ENCODE measurements at places on chromosomes 5 and 9.

- DNase-seq = no peak
These were observed 5.3 kb downstream of the GAPT start for GRCh38 chr5:58496488-58496887.

GRCh38 chr9:87088621-87089365 is 141.5 kb upstream of the GAS1 start:
- DNase-seq = no peak

DNA sequence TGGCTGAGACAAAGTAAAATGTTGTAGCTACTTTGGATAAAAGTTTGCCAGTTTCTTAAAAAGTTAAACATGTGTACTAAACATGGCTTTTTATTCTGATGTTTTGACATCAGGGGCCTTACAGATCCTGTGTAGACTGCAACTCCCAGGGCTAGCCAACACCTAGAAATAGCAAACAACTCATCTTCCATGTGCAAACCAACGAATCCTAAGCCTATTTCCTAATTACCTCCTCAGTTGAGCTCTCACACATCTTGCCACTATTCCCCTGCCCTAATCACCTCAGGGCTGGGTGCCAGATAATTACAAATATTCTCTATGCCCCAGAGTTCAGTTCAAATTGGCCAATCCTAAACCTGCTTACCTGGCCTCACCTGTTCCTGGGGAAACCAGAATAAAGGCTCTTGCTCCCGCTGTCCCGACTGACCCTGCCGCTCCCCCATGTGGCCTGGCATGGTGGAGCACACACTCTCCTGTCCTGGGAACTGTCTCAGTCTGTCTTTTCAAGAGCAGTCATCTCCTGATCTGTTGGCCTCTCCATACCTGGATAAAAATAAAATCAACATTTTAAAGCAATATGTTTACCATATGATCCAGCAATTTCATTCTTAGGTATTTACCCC is 37.1 kb upstream of the FAM169A start:
- DNase-seq = no peak

DNA sequence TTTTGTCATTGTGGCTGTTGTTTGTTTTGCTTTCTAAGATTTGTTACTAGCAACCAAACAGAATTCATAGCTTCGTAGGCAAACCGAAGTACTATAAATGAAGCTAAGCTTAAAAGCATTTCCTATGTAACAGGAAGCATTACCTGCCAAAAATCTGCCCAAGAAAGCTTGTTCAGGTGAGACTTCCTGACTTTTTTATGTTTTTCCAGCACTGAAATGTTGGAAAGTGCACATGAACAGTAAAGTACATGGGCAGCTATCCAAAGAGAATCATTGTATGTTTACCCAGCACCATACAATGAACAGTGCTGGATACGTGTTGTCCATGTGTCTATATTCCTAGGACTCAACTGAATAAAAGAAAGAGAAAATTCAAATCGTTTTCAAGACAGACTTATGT is 247.1 kb downstream of the NFIB start:
- no peak for DNase-seq

- DNase-seq = no peak
These were observed 198.1 kb downstream of the LURAP1L start for GRCh38 chr9:12972608-12973589.

DNA sequence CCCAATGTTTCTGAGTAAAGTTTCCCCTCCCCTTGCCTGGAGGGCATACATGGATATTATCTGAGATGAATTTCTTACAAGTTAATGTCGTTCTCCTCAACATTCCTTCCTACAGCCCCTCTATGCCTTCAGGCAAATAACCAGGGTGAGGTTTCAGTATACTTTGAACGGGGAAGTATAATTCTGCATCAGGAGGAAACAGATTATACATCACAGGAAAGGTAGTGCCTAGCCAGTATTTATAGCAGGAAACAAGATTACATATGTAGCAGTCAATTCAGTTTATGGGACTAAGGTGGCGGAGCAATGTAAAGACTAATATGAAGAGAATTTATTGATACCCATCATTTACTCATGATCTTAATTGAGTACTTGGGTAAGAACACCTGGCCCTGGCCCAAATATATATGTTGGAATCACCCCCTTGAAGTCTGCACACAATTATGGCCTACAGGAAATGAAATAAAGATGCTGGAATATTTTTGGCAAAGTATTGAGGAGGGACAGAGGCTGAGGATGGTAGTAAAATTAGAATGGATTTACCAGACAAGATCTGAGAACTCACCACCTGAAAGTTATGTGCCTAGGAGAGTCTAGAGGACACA is 661.1 kb downstream of the PTPRD start:
- no peak for DNase-seq

GRCh38 chr9:108668191-108668937 is 187.4 kb downstream of the ACTL7B start:
- no peak for DNase-seq

- no peak for DNase-seq
These were observed 2.8 kb upstream of the OR2V1 start for GRCh38 chr5:181133610-181134231.

GRCh38 chr9:79817438-79818004 is 245.8 kb downstream of the TLE4 start:
- no peak for DNase-seq

- no peak for DNase-seq
These were observed 674 bp downstream of the TSPAN17 start for GRCh38 chr5:176647843-176648473.

GRCh38 chr5:984774-985173 is 23.8 kb upstream of the NKD2 start:
- no peak for DNase-seq

DNA sequence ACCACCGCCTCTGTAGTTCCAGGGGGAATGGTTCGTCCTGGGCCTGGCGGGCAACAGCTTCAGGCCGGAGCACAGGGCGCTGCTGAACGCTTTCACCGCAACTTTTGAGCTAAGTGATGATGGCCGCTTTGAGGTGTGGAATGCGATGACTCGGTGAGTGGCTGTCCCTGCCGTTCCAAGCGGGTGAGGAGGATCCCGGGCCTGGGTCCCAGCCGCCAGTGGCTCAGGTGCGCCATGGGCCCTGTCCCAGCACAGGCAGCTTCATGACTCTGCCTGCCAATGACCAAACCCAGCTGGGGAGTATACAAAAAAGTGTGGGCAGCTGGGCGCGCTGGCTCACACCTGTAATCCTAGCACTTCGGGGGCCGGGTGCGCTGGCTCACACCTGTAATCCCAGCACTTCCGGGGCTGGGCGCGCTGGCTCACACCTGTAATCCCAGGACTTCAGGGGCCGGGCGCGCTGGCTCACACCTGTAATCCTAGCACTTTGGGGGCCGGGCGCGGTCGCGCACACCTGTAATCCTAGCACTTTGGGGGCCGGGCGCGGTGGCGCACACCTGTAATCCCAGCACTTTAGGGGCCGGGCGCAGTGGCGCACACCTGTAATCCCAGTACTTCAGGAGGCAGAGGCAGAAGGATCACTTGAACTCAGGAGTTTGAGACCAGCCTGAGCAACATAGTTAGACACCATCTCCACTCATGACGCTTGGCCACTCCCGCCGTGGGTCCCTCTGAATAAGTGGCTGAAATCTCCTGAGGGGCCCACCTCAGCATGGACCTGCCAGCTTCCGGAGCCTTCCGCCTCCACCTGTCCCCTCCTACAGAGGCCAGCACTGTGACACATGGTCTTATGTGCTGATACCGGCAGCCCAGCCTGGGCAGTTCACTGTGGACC is 1.1 kb downstream of the LCN12 start:
- DNase-seq = no peak

- no peak for DNase-seq
These were observed 393.9 kb downstream of the ARHGEF28 start for GRCh38 chr5:74019923-74020322.

GRCh38 chr9:123686131-123686828 is 243.6 kb downstream of the DENND1A start:
- DNase-seq = no peak

DNA sequence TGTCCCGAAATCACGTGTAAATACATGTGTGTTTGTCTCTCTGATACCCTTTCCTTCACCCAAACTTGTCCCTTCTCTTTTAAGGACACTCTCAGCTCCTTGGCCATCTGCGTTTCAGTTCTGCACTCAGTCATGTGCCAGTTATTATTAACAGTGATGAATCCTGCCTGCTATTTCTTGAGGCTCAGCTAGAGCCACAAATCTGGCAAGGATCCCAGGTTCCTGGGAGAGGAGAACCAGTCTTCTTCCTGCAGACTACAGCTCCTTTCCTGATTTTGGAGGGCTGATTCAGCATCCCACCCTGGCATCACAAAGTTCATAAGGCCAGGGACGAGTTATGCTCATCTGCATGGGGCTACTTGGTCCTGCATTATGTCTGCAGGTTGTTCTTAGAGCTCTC is 5.6 kb downstream of the MAMDC2 start:
- no peak for DNase-seq

- no peak for DNase-seq
These were observed 2.0 kb downstream of the DENND1A start for GRCh38 chr9:123927625-123928532.

DNA sequence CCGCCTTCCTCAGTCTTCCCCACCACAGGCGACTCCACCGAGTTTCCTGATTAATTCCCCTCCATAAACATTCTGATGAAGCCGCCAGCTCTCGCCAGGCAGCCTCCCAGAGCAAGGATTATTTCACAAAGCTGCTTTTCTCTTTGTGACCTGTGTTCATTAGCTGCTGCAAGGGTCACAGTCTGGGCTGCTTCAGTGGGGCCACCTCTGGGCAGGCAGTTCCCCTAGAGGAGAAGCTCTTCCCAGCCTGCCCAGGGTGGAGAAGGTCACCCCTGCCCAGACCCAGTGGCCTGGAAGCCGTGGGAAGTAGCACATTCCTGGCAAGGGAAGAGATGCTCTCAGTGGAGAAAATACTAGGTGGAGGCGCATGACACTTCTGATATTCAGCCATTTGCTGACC is 58.4 kb upstream of the RAPGEF1 start:
- no peak for DNase-seq

DNA sequence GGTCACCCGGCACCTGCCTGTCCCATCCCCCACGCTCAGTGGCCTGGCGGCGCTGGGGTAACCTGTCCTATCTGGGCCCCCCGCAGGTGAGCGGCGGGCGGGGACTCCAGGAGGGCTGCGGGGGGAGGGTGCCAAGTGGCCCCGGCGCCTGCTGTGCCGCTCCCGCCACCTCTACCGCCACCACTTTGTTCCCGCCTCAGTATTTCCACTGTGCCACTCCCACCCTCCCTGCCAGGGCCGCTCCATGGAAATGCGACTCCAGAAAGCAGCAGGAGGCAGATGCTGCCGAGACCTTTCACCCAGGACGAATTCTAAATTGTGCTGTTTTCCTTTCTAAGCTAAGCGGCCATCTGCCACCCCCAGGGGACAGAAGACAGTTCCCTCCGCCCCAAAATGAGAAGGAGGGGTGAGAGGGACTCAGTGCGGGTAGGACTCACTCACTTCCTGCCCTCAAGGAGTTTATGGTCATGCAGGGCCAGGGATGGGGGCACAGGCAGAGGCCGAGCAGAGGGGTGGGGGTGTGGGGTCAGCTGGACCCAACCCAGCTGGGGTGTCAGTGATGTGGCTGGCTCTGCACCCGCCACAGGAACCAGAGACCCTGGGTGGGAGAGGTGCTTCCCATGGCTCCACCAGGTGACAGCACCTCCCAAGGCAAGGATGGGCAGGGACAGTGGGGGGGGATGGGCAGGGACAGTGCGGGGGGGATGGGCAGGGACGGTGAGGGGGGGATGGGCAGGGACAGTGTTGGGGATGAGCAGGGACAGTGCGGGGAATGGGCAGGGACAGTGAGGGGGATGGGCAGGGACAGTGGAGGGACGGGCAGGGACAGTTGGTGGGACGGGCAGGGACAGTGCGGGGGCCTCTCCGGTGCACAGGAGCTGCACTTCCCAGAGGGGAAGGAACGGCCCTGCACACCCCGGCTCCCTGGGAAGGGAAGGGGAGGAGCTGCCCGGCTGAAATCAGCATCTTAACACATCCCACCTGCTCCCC is 17.8 kb downstream of the NOTCH1 start:
- DNase-seq = no peak

GRCh38 chr9:130835441-130836298 is 616 bp downstream of the ABL1 start:
- peak; percentile 74 for DNase-seq

GRCh38 chr5:33939556-33940262 is 3.5 kb downstream of the RXFP3 start:
- no peak for DNase-seq

DNA sequence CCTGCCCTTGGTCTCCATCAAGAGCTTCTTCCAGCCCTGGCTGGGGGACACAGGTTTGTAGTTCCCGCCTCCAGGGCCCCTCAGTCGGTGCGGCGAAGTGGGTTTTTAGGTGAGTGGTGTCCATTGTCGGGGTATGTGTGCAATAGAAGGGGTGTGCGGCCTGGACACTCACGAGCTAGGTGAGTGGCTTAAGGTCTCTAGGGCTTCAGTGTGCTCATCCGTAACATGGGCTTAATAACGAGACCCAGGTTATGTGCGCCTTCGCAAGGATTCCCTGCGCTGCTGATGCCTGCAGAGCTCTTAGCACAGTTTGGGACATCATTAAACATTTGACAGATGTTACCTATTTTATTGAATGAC is 656 bp downstream of the CEP78 start:
- no peak for DNase-seq

DNA sequence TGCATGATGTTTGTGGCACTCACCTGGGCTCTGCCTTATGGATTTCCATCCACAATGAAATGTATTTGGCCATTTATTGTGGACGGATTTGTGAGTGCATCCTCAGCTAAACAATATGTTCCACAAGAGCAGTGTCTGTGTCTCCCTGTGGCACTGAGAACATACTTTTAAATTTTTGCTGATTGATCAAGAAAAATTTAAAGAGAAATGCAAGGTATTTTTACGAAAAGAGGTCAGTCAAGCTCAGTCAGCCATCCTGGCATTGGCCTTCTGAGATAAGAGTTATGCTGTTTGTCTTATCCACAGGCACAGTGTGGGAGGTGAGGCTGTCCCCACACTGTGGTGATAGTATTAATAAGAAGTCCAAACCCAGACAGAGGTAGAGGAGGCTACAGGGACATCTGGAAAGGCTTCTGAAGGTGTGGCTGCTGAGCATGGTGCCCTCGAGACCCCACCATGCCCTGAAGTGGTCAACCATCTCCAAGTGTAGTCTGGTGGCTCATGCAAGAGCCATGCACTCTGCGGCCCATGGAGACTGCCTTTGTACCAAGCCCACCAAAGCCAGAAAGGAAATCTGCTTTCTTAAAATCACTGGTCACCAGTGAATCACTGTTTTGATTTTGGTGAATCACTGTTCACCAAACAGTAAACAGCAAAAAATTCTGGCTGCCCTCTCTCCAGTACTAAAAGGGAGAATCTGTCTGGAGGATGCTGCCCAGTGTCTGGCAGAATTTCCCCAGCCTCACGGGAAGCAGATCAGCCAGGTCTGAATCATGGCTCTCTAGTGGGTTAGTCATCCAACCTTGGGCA is 28.8 kb downstream of the SPOCK1 start:
- DNase-seq = no peak

- DNase-seq = no peak
These were observed 25.7 kb upstream of the NOTCH1 start for GRCh38 chr9:136571531-136571930.

DNA sequence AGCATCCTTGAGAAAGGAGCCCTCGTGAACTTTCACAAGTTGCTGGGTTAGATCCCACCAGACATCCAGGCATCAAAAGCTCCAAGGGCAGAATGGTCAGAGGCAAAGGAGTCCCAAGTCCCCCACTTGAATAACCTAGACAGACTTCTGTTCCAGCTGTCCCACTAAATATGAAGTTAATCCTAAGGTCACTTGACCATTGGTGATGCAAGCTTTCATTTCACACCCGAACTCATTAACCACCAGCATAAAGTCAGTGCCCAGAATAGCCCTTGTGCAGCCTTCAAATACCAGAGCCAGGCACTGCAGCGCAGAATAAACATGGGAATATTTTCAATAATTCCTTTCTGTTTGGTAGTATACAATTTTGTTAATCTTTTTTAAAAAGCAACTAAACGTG is 28.9 kb downstream of the OXCT1 start:
- no peak for DNase-seq

GRCh38 chr5:24854850-24855249 is 210.1 kb upstream of the CDH10 start:
- DNase-seq = no peak
